ENCODE measurements at places on chromosomes 5 and 9. TPM values are rescaled to one million over a fixed set of nuclear protein-coding genes. Genes with fewer than 3 reads are reported as not detected.

- no peaks in the 10 kb centered on the region for H3K27me3 ChIP-seq
- no peak overlapping the region for H3K27ac ChIP-seq
Measured at GRCh38 chr5:146633323-146633764, 117.4 kb upstream of the GPR151 start.

DNA sequence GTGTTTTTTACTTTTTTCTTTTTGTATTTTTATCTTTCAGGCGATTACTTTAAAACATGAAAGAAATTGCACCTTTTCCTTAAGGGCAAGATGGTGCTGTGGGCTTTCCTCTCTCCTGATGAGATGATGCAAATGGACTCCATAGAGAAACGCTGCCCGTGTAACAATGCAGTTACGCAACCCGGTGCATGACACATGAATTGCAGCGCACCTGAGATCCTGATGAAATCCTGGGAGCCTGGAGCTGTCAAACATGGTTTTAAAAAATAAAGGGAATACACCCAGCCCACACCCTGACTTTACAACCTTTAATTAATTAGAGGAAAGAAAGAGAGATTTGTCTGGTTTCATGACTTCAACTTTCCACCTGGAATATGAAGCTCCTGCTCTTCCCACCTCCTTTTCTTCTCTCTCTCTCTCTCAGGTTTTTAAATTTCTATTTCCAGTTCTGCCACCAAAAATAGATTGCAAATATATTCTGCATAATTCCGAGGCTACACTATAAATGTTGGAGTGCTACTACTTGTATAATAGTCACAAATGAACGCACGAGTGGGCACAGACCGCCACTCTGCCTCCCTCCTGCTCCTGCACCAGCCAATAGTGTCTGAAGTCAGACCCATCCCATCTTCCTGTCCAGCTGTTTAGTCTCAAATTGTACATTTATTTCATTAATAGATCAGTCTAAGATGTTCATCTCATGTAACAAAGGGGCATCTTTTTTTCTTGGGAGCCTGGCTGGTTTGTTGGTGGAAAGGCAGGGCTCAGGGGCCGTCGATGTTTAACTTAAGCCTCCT is 179.1 kb downstream of the AUH start:
- H3K36me3 ChIP-seq, result no peaks in the 10 kb centered on the region
- DNase-seq, result no peak
- peaks cover 5% of the 10 kb centered on the region for H3K4me1 ChIP-seq

Gene THBS4
- total RNA-seq, result 1.0 TPM

- H3K27ac ChIP-seq, result no peak overlapping the region
- no peaks in the 10 kb centered on the region for H3K27me3 ChIP-seq
- peaks cover 4% of the 10 kb centered on the region for H3K4me1 ChIP-seq
Measured at GRCh38 chr9:98231770-98232478, 23.5 kb downstream of the TBC1D2 start.

- H3K27ac ChIP-seq, result no peak overlapping the region
- no peak overlapping the region for H3K4me3 ChIP-seq
- DNase-seq, result no peak
- no peaks in the 10 kb centered on the region for H3K27me3 ChIP-seq
Measured at GRCh38 chr5:135434591-135435466, 12.3 kb downstream of the DCANP1 start.

DNA sequence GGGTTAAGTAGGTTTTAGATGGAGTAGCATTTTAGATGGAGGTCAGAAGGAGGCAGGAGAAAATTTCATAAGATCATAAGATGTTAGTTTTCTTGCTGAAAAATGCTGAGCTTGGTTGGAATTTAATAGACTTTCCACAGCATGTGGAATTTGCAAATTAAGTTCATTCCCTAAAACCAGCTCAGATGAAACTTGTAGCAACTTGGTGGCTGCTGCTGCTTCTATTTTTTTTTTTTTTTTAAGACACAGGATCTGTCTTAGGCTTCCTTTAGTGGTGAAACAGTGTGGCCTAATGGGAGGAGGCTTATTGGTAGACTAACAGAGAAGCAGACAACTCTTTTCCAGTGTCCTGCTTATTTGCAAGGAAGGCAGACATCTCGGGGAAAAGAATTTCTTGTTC is 154.5 kb downstream of the AOPEP start:
- H3K4me1 ChIP-seq, result no peaks in the 10 kb centered on the region
- DNase-seq, result no peak
- no peak overlapping the region for H3K27ac ChIP-seq
- no peaks in the 10 kb centered on the region for H3K27me3 ChIP-seq
- H3K36me3 ChIP-seq, result no peaks in the 10 kb centered on the region
- no peak overlapping the region for H3K4me3 ChIP-seq
